ENCODE measurements at places on chromosomes 12 and 14.

GRCh38 chr12:3046441-3047200, 30.6 kb upstream of the TSPAN9 start:
- no peak for DNase-seq

DNA sequence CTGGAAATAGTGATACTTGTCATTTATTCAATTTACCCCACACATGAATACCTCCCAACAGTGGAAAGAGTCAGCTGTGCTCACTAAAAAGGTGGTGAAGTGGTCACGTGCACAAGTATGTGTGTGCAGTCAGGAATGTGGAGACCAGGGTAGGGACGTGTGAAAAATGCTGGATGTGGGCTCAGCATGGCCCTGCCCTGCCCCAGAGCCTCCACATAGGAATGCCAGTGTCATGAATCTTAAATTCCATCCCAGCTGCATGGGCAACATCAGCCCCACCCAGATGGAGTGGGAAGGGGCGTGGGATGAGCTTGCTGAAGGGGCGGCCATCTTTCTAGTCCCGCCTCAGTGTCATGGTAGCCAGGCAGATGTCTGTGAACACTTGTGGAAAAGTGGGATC, 87.7 kb downstream of the C12orf75 start:
- no peak for DNase-seq

DNA sequence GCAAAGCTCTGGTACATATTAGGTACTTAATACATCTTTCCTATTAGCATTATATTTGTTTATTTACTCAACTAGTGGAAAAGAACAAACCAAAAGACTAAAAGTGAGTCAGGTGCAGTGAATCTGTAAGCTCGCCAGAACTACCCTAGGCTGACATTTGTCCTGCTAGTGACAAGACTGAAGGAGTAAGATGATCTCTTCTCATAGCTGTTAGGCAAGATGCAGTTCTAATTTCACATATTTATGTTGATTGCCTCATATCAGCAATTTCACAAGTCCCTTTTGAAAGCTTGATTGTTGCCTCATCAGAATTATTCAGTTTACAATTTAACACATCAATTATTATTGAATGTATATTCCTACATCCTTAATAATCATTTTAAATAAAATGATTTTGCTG, 293.0 kb upstream of the NAV3 start:
- no peak for DNase-seq

DNA sequence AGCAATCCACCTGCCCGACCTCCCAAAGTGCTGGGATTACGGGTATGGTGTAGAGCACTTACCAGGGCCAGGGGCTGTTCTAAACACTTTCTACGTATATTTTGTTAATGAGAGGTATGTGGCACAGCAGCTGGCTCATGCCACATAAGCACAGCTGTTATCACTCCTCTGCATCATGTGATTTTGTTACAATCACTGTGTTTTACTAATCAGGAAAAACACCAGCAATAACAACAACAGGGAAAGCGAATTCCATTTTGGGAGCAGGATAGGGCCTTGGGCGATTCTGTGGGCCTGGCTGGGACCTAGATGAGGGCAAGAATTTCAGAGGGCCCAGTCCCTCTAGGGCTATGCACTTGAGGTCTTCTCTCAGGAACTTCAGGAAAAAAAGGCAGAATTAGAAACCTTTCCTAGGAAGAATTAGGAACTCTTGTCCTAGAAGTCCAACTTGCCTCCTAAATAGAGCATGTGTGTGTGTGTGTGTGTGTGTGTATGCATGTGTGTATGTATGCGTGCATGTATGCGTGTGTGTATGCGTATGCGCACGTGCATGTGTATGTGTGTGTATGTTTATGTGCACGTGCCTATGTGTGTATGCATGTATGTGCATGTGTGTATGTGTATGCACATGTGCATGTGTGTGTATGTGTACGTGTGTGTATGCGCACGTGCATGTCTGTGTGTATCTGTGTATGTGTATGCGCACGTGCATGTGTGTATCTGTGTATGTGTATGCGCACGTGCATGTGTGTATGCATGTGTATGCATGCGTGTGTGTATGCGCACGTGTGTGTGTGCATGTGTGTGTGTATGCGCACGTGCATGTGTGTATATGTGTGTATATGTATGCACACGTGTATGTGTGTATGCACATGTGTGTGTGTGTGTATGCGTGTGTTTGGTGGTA, 41.8 kb upstream of the CORO1C start:
- no peak for DNase-seq

- DNase-seq, result no peak
Measured at GRCh38 chr12:30631740-30632139, 63.9 kb downstream of the IPO8 start.

- no peak for DNase-seq
Measured at GRCh38 chr12:76936275-76937193, 57.7 kb upstream of the CSRP2 start.

DNA sequence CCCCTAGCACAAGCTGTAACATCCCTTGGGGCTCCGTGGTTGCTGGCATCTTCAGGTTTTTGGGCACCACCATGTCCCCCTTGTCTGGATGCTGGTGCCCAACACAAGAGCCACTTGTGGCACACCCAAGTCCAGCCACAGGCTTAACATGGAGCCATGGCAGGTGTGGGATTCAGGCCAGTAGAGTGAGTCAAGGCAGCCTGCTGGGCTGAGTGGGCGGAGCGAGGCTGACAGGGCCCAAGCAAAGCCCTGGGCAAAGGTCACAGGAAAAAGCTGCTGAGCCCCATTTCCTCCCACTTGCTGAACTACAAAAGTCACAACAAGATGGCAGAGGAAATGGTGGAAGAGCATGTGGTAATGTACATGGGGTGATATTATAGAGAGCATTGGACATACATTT, 950.7 kb upstream of the FLRT2 start:
- no peak for DNase-seq

- no peak for DNase-seq
Measured at GRCh38 chr12:121184984-121185889, 24.7 kb upstream of the P2RX4 start.

Measured in neural crest cell (in vitro differentiated cells).